ENCODE measurements at places on chromosomes 1 and 21.
A peak's percentile ranks its signal among the peaks of the same experiment; 100 is the strongest.

DNA sequence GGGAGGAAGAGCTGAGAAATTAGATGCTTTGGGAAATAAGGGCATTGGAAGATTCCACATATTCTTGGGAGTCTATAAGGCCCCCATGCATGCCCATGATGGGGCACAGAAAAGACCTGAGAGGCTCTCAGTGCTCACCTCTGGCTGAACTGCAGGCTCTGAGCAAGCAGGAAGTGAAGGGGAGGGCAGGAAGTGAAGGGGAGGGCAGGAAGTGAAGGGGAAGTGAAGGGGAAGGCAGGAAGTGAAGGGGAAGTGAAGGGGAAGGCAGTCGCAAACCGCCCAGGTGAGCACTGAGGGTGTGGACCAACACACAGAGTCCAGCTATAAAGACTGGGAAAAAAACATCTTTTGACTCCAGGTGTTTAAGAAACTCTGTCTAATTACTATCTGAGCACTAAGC lies 3.5 kb downstream of the KRTAP10-9 start:
- no peak overlapping the region for H3K27ac ChIP-seq
- no peaks in the 10 kb centered on the region for H3K36me3 ChIP-seq
- H3K27me3 ChIP-seq: no peaks in the 10 kb centered on the region
- no peak overlapping the region for H3K4me3 ChIP-seq
- DNase-seq: no peak

DNA sequence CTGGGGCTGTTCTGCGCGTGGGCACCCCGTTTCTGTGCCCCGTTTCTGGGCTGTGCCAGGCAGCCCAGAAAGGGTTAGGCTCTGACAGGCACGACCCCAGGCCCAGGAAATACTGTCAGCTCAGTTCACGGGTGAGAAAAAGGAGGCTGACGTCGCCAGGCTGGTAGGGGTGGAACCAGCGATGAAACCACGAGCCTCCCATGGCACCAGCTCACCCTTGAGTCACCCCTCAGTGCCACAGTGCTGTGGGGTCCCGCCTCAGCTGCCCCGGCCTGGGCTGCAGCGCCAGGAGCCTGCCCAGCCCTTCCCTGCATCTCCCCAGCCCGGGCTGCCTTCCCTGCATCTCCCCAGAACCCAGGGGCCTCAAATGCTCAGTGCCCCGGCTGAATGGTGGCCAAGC lies 11.5 kb downstream of the MEGF6 start:
- no peaks in the 10 kb centered on the region for H3K27me3 ChIP-seq
- H3K4me1 ChIP-seq: peaks cover 32% of the 10 kb centered on the region
- peaks cover 8% of the 10 kb centered on the region for H3K36me3 ChIP-seq
- no peak overlapping the region for H3K4me3 ChIP-seq

DNA sequence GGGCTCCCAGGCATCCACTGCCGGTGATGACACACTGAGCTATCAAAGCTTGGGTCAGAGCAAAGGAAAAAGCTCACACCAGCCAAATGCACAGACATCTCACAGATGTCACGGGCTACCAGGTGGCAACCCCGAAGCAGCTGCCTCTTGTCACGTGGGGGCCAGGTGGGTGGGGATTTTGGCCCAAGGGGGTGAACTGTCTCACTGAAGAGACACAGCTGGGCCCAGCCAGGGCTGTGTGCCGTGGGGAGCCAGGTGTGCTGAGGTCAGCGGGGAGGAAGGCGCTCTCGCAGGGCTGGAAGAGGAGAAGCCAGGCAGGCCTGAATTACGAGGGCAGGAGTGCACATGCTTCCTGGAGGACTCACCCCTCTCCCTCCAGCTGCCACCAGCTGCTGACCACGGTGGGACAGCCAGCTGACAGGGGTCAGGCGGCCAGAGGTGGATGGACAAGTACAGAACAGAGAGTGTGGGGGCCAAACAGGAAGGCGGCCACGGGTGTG lies 32.4 kb downstream of the KCNN3 start:
- DNase-seq: no peak
- no peaks in the 10 kb centered on the region for H3K4me1 ChIP-seq
- H3K27me3 ChIP-seq: no peaks in the 10 kb centered on the region
- no peak overlapping the region for H3K27ac ChIP-seq

GRCh38 chr1:204480515-204480914 lies 14.1 kb downstream of the PIK3C2B start:
- no peaks in the 10 kb centered on the region for H3K36me3 ChIP-seq
- DNase-seq: no peak
- no peak overlapping the region for H3K27ac ChIP-seq
- no peak overlapping the region for H3K4me3 ChIP-seq
- peaks cover 58% of the 10 kb centered on the region for H3K4me1 ChIP-seq

DNA sequence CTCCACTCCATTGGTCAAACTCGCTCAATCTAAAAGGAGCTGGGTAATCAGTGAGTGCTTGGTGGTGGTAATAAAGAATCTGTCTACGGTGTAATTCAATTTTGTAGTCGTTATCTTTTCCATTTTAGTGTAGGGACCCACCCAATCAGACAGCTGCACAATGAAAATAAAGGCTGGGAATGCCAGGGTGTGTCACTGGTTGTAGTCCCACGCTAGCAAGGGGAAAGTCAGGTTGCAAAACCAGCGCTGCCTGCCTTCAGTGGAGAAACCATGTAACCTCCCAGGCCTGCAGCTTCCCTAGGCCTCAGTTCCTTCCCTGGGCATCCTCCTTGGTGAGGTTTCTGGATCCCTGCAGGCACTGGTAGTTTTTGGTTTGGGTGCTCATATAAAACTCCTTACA lies 49.4 kb upstream of the PPP2R5A start:
- no peak overlapping the region for H3K4me3 ChIP-seq
- H3K4me1 ChIP-seq: peaks cover 22% of the 10 kb centered on the region
- no peaks in the 10 kb centered on the region for H3K27me3 ChIP-seq

- H3K27ac ChIP-seq: no peak overlapping the region
- H3K4me3 ChIP-seq: no peak overlapping the region
- H3K27me3 ChIP-seq: no peaks in the 10 kb centered on the region
- H3K4me1 ChIP-seq: peaks cover 54% of the 10 kb centered on the region
- DNase-seq: peak; percentile 54
Measured at GRCh38 chr1:153346077-153346723, 2.4 kb downstream of the PGLYRP4 start.

DNA sequence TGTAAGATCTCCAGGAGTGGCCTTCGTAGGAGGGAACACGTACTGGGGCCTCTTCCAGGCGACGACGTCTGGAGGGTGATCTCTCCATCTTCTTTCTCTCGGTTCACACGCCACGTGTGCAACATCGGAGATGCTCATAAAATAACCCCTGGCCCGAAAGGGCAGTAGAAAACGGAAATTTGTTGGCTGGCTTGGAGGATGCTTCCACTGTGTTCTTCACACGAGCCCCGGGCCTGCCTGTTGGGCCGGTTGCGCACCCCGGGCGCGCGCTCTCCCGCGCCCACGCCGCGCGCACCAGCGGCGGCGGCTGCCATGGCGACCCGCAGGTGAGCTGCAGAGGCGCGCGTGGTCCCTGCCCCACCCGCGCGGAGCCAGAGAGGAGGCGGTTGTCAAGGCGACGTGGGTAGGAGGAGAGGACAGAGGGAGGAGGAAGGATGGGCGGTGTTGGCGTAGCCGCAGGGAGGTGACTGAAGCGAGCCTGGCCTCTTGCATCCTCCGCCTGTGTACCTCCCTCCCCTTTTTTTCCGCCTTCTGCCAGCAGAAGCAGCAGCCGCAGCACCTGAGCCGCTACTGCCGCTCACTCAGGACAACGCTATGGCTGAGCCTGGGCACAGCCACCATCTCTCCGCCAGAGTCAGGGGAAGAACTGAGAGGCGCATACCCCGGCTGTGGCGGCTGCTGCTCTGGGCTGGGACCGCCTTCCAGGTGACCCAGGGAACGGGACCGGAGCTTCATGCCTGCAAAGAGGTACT lies at the start of gene ELAPOR1:
TSS of gene ELAPOR1 (plus strand) at position 526 of the 752 bp plus-strand sequence. CDS start at position 595, 69 bp downstream.
- no peaks in the 10 kb centered on the region for H3K36me3 ChIP-seq
- H3K4me3 ChIP-seq: peak within 1 kb of the TSS; percentile 16

DNA sequence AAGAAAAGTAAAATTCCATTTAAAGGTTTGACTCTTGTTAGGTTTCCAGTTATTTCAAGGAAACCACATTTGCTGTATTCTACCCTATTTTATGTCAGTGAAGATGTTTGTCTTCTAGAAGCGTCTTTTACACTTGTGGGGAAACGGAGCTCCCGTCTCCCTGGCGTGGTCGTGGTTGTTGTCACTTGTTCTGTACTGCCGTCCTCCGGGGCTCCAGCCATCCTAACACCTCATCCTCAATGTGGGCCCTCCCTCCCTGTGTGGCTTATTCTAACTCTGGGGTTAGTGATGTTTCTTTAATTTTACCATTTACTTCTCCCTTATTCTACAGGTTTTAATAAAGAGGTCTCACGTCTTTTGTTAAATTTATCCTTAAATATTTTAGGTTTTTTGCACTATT lies 52.7 kb upstream of the DIP2A start:
- no peak overlapping the region for H3K4me3 ChIP-seq
- no peak for DNase-seq

GRCh38 chr1:203185061-203185461 lies 1.4 kb downstream of the CHI3L1 start:
- no peak for DNase-seq
- H3K27ac ChIP-seq: no peak overlapping the region
- no peaks in the 10 kb centered on the region for H3K36me3 ChIP-seq

GRCh38 chr1:61839679-61840078 lies 97.4 kb downstream of the PATJ start:
- no peaks in the 10 kb centered on the region for H3K4me1 ChIP-seq
- H3K4me3 ChIP-seq: no peak overlapping the region
- no peak for DNase-seq

GRCh38 chr1:238927899-238928298 lies 458.5 kb upstream of the CHRM3 start:
- no peaks in the 10 kb centered on the region for H3K4me1 ChIP-seq
- H3K36me3 ChIP-seq: no peaks in the 10 kb centered on the region
- no peak for DNase-seq
- H3K27ac ChIP-seq: no peak overlapping the region

- H3K4me1 ChIP-seq: no peaks in the 10 kb centered on the region
- no peak for DNase-seq
- no peaks in the 10 kb centered on the region for H3K27me3 ChIP-seq
- no peak overlapping the region for H3K27ac ChIP-seq
Measured at GRCh38 chr1:17527036-17527914, 12.2 kb upstream of the ARHGEF10L start.

DNA sequence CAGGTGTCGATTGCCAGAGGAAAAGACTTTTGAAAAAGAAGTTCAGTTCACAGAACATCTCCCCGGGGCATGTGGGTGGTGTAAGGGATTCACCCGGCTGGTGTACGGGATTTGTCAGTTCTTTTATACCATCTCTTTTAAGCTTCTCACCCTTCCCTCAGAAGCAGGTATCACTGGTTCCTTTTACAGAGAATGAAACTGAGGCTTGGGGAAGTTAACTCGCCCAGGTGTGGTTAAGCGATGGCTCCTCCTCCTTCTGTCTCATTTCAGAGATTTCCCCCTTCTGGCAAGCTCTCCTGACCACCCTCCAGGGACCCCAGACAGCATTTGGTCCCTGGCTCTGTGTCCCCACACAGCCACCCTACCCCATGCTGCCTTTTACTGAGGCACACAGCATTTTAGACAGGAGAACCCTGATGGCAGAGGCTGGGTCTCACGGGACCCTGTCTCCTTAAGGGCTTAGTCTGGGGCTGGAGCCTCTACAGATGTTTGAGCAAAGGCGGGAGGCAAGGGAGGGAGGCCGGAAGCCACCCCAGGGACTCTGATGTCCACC lies 2.8 kb upstream of the ECE1 start:
- H3K27ac ChIP-seq: no peak overlapping the region
- peaks cover 46% of the 10 kb centered on the region for H3K4me1 ChIP-seq
- H3K27me3 ChIP-seq: peaks cover 5% of the 10 kb centered on the region
- DNase-seq: no peak

DNA sequence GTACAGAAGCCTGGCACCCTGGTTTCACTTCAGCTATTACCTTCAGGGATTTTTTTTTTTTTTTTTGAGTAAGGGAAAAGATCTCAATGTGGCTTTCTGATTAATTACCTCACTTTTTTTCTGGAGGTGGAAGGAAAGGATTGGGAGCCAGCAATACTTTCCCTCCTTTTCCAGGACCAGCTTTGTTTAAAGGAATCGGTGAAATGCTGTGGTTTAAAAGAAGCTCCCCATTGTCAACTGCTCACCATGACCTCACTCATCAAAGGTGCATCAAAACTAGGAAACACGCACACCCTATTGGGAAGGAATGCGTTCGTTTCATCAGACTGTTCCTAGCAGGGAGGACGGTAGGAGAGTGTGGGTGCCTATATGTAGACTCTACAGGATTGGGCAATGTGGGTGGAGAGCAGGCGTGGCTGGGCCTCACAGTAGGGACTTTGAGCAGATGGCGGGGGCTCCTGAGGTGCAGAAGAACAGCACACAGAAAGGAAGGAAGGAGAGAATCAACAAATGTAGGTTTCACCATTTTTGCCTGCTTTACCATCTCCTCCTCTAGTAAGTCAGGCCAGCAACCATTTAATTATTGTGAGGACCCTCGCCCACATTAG lies 13.0 kb downstream of the PHGDH start:
- H3K36me3 ChIP-seq: peaks cover 93% of the 10 kb centered on the region
- no peaks in the 10 kb centered on the region for H3K4me1 ChIP-seq
- no peak for DNase-seq
- H3K27ac ChIP-seq: no peak overlapping the region
- no peak overlapping the region for H3K4me3 ChIP-seq

- no peak overlapping the region for H3K4me3 ChIP-seq
- H3K36me3 ChIP-seq: no peaks in the 10 kb centered on the region
- no peaks in the 10 kb centered on the region for H3K27me3 ChIP-seq
Measured at GRCh38 chr1:113325022-113325421, 65.3 kb upstream of the MAGI3 start.

- H3K36me3 ChIP-seq: no peaks in the 10 kb centered on the region
- DNase-seq: no peak
- H3K4me1 ChIP-seq: peaks cover 25% of the 10 kb centered on the region
- H3K4me3 ChIP-seq: no peak overlapping the region
- H3K27me3 ChIP-seq: peaks cover 44% of the 10 kb centered on the region
Measured at GRCh38 chr1:2972011-2972878, 49.0 kb upstream of the ACTRT2 start.

GRCh38 chr1:230713547-230713914 lies 391 bp downstream of the AGT start:
- peaks cover 8% of the 10 kb centered on the region for H3K27me3 ChIP-seq
- H3K4me3 ChIP-seq: no peak overlapping the region
- no peak overlapping the region for H3K27ac ChIP-seq

DNA sequence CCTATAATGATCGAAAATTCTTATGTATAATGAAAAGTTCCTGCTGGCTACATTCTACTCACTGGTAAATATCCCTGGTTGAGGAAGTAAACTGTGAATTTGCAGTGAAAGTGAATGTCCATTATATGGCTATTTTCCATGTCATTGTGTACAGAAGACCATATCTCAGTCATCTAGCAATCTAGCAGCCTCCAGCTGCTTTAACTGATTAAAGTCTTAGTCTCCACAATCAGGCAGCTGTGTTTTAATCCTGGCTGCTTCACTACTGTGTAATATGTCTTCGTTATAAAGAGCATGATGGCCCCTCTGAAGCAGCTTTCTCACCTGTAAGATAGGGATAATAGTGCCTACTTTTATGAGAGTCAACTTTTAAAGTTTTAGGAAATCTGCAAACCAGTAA lies 11.4 kb downstream of the CLCA2 start:
- peaks cover under 1% of the 10 kb centered on the region for H3K4me1 ChIP-seq
- H3K36me3 ChIP-seq: no peaks in the 10 kb centered on the region
- no peak overlapping the region for H3K27ac ChIP-seq
- H3K27me3 ChIP-seq: no peaks in the 10 kb centered on the region

GRCh38 chr1:205236526-205236925 lies 8.8 kb downstream of the TMCC2 start:
- no peak overlapping the region for H3K4me3 ChIP-seq
- no peaks in the 10 kb centered on the region for H3K27me3 ChIP-seq
- H3K36me3 ChIP-seq: no peaks in the 10 kb centered on the region
- peaks cover 39% of the 10 kb centered on the region for H3K4me1 ChIP-seq
- no peak overlapping the region for H3K27ac ChIP-seq
